C1 segment of cervical spinal cord (tissue), 14 donors: ENCODE measurements at places on chromosomes 7 and 10.

GRCh38 chr7:77434570-77435275 is 18.6 kb upstream of the GSAP start:
- DNase-seq, result no peak

GRCh38 chr7:137838706-137839315 is 8.0 kb downstream of the DGKI start:
- no peak for DNase-seq

GRCh38 chr7:6198689-6199595 is 73.5 kb downstream of the CYTH3 start:
- no peak for DNase-seq

DNA sequence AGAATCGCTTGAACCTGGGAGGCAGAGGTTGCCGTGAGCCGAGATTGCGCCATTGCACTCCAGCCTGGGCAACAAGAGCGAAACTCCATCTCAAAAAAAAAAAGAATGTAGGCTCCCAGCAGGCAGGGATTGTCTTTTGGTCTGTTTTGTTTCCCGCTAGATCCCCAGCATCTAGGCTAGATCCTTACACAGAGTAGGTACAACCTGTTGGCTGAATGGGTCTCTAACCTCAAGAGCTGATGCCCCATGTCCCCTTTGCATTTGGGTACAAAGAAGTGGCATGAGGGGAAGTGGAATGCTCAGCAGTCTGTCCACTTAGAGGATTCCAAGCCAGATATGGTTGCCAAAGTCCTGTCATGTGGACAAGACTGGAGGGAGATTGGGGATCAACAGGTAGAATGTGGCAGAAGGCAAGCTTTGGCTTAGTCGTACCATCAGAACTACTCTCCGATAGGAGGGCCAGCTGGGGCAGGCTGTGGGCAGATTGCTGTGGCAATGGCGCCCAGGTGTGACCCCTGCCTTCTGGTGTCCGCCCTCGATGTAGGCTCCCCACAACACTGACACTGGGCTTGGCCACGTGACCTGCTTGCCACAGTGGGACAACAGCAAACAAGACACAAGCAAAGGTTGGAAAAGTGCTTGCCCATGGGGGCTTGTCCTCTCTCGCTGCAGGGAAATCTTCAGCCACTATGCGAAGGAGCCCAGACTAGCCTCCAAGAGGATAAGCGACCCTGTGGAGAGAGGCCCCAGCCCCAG is 21.4 kb downstream of the LEP start:
- DNase-seq, result no peak
